Activated CD8-positive, alpha-beta memory T cell treated with anti-CD3 and anti-CD28 coated beads, Interleukin-2, amount 50 U/mL, for 4 hours (primary cell): ENCODE measurements at places on chromosomes 16 and 17.

DNA sequence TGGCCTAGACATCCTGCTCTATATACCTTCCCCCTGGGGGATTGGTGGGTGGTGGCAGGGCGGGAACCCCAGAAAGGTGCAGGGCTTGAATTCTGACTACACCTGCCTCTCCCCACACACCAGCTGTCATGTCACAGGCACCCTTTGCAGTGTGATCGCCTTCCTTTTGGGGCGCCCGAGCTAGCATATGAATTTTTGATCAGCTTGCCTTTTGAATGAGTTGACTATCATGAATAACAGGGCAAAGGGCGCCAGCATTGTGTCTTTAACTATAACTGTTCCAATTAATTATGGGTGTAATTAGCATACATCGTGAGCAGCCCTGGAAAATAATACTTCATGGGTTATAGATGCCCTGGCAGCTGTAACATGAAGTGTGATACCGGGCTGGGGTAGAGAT is 72.7 kb downstream of the CYLD start:
- DNase-seq: no peak

GRCh38 chr16:72173997-72174396 is 2.0 kb upstream of the PMFBP1 start:
- DNase-seq: no peak

GRCh38 chr17:65564793-65565192 is 3.3 kb upstream of the AXIN2 start:
- DNase-seq: no peak

DNA sequence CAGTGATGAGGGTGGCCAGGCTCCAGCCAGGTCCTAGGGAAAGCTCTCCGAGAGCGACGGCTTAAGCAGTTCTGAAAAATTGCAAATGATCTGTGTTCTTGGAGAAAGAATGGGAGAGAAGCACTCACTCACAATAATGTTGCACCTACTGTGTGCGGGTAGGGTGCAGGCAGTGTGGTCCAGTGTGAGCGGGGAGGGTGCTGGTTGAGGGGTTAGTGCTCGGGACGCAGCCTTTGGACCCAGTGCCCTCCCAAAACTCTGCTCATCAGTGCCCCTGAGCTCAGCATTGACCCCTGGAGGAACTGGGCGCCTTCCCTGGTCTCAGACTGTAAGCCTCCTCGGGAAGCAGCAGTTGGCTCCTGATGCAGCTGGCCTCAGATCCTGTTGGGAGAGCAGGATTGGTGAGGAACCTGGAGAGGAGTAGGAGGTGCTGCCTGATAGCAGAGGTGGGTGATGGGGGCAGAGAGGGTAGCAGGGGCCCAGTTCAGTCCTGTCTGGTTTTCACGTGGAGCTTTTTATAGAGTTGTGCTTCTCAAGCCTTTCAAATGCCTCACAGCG is 23.6 kb upstream of the ZNF750 start:
- no peak for DNase-seq

DNA sequence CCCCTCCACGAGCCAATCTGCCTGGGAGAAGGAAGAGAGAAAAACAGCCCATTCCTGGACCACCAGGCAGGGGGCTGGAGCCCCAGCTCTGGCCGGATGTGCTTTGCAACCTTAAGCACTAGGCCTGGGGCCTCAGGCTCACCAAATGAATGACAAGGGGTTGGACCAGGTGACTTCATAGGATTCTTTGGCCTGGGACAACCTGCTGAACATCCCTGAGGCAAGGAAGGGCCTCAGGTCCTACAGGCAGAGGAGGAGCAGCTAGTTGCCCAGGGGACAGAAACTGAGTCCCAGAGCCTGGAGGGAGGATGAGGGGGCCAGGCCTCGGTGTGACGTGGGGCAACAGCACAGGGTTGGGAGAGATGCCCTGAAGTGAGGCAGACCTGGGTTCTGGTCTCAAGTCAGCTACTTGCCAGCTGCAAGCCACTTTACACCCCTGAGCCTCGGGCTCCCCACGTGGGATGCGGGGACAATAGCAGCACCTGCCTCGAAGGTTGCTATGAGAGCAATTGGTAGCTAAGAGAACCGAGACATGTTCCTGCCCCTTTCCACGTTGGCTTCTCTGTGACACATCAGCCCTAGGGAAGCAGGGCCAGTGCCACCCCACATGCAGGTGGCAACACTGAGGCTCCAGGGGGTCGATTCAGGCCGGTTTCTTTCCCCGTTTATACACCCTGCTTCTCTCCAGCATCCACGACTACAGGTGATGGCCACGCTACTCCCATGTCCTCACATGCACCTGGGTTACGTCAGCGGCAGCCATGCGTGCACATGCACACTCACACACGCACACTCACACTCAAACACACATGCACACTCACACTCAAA is 42.6 kb downstream of the CFAP20 start:
- no peak for DNase-seq

DNA sequence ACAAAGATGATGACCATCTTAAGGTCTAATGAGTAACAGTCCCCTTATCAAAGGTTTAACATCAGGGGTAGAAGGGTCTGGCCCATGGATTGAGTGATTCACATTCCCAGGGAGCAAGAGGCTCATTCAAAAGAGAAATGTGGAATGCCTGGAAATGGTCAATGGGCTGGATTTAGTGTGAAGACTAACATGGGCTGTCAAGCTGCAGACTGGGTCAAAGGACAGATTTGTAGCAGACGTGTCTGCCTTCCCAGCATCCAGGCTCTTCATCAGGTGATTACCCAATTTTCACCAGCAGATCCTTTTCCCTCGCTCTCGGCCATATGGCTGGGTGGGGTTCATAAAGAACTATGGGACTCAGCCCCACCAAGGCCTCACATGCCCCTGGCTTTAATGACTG is 26.8 kb downstream of the DCUN1D3 start:
- no peak for DNase-seq

DNA sequence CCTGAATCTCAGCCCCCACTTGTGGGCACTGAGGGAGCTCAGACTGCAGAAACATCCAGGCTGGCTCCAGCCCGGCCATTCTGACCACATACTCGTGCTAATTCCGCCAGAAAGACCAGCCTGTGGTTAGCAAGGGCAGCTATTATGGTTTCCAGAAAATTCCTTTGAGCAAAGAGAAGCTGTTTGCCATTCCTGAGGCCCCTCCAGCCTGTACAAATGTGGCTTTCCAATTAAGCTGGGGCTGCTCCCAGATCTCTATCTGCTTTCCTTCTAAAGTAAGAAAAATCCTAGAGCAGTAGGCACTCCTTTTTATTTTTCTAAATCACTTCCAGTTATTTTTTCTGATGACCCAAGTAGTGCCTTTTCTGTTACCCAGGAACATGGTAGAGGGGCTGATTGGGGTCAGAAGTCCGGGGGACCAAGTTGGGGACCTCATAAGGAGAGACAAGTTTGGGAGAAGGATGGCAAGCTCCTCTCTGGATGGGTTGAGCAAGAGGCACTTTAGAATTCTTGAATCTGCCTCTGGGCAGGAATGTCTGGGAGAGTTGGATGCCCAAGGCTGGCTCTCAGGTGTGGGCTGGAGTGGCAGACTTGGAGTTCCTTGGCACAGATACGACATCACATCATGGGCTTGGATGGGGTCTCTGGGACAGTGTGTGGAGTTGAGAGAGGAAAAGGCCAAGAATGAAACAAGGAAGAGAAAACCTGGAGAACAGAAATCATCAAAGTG is 83.3 kb upstream of the TNRC6C start:
- no peak for DNase-seq

GRCh38 chr16:73047536-73048291 is at the start of gene ZFHX3:
Gene ZFHX3, minus strand, starts transcription at chr16:73048128. Its CDS starts 87,983 bp downstream, at chr16:72960145.
- no peak for DNase-seq

- DNase-seq: no peak
Observed at GRCh38 chr16:89089120-89089519, 4.5 kb upstream of the ACSF3 start.

DNA sequence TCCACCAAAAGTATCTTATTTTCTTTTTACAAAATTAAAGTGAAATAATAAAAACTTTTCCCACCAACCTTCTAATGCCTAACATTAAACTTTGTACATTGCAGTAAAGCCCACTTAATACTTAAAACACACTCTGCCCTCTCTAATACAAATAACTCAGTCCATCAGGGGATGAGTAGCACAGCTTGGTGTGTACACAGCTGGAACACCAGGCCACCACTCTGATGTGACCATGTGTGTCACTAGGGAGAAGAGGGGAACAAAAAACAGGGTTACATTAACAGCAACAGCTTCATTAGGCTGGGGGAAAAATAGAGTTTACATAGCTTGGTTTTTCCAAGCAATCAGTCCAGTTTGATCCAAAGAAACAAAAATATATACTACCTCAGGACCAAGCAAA is 295.0 kb downstream of the CEP112 start:
- no peak for DNase-seq

DNA sequence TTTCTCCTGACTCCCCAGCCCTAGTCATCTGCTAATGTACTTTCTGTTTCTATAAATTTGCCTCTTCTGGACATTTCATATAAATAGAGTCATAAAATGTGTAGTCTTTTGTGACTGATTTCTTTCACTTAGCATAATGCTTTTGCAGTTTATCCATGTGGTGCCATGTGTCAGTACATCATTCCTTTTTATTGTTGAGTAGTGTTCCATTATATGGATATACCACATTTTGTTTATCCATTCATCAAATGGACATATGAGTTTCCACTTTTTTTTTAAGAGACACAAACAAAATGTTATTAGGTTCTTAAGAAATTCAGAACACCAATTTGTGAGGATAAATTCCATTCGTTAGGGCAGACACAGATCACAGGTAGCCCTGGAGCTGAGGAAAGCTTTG is 11.0 kb downstream of the DBF4B start:
- no peak for DNase-seq

- no peak for DNase-seq
Observed at GRCh38 chr16:17362183-17362582, 108.6 kb downstream of the XYLT1 start.

GRCh38 chr17:61065263-61065773 is 334.3 kb upstream of the TBX2 start:
- DNase-seq: no peak

DNA sequence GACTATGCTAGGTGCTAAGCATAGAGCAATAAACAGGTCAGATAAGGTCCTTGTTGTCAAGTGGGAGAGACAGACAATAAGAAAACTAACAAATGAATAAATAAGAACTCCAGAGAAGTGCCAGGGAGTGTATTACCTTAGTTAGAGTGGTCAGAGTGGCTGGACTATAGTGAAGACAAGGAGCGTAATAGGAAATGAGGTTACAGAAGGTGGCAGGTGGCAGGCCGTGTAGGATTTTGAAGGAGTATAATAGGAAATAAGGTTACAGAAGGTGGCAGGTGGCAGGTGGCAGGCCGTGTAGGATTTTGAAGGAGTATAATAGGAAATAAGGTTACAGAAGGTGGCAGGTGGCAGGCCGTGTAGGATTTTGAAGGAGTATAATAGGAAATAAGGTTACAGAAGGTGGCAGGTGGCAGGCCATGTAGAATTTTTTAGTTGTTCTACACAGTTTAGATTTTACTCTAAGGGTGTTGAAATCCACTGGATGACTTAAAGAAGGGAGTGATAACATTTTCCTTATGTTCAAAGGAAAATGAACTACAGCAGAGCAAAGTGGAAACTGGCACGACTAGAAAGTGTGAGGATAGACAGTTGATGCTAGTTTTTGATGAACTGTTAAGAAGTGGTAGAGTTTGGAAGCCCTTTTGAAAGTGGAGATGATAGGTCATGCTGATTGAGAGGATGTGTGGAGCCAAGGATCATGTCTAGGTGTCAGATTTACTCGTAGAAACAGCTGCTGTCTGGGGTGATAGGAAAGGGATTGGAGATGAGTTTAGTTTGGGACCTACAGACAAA is 3.6 kb upstream of the KRTAP3-1 start:
- no peak for DNase-seq

GRCh38 chr16:28549301-28549899 is 4.3 kb upstream of the SGF29 start:
- DNase-seq: no peak

DNA sequence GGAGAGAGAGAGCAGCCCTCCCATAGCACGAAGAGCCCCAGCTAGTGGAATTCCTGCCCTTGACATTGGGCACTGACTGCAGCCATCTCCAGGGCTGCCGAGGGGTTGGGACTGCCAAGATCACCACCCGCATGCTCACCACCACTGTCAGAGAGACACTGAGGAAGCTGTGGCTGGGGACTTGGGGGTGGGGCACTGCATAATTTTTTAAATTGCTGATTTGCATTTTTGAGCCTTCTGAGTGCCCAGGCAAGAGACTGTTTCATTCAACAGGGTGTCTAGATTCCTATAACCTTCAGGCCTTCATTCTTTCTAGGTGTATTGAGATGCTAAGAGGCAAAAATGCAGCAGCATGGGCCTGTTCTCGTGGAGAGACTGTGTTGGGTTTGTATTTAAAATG is 9.0 kb upstream of the EPX start:
- DNase-seq: no peak

DNA sequence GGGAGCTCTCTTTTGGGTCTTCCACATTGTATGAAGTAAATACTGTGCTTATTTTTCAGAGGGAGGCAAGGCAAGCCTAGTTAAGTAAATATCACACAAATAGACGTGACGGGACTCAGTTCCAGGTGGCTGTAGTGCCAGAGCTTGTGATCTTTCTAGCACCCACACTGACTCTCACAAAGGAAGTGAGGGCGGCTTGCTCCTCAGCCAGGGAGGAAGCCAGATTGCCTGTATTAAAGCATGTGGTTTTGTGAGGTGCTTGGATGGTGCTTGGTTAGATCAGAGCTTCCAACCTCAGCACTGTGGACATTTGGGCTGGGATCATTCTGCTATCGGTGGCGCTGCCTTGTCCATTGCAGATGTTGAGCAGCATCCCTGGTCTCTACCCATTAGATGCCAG is 80.1 kb downstream of the VAT1L start:
- DNase-seq: no peak

DNA sequence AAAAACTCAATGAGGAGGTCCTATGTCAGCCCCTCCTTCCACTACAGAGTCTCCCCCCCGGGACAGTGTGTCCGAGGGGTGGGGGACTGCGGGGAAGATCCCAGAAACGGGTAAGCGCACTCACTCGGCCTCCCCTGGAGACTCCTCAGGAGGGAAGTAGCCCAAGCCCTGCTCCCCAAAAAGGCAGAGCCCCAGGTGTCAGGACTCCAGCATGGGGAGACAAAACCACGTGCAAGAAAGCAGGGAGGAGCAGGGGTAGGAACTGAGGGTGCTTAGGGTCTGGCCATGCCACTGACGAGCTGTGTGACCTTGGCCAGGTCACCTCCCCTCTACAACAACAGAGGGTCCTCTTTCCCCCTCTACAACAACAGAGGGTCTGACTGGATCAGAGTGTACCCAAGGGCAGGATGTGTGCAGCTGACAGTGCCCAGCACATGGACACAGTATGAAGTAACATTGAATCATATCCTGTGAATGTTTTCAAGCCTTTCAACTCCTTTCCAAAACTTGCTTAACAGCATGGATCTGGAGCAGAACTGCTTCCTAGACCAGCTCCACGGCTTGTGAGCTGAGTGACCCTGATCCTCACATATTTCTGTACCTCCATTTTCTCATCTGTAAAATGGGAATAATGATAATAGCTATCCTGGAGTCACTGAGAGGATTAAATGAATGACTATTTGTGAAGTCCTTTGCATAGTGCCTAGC is 2.1 kb upstream of the NAGS start:
- DNase-seq: no peak

DNA sequence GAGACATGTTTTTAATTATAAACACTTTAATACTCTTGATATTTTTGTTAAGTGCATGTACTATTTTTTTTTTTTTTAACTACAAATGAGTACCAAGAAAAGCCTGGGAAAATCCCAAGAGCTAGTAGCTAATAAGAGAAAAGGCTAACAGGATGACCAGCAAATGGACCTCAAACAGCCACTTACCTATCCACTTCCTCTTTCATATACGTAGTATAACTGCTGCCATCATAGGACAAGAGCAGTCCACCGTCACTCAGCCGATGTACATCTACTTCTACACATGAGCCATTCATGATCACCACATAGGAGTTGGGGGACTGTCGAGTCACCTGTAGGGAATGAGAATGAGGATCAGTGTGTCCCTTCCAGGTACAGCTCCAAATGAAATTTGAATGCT is 128.0 kb upstream of the C17orf78 start:
- no peak for DNase-seq
